ENCODE measurements at places on chromosomes 4 and X. TPM values are rescaled to one million over a fixed set of nuclear protein-coding genes. Genes with fewer than 3 reads are reported as not detected.

DNA sequence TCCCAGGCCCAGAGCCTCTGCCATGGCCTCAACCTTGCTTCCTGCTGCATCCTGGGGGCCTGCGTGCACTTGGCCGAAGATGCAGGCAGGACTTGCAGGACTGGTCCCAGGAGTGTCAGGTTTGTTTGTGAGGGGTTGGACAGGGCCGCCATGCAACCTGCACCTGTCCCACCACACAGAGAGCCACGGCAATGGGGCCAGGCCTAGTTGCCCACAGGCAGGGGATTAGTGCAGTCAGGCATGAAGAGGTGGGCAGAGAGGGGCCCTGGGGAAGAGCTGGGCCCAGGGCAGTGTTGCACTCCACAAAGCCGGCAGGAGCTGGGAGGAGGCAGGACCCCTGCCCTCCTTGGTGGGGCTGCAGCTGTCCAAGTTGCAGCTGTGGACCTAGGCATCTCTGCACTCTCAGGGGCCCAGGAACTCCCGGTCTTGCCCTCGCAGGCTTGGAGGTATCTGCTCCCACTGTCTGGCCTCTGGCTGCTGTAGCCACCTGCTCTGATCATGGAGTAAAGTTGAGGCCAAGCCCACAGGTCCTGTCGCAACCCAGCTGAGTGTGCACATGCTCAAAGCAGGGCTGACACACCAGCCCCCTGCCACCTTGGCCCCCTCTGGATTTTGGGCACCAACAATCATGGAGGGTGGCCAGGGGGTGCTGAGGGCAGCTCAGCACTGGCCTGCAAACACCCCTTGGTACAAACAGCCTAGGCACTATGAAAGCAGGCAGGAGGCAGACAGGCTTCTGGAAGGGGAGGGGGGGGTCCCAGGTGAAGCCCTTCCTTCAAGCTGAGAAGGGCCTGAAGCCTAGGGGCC, 190.4 kb upstream of the PCDH10 start:
- DNase-seq: no peak

GRCh38 chr4:68390205-68390935, 40.5 kb upstream of the YTHDC1 start:
- DNase-seq: no peak

GABRB1 gene
- total RNA-seq: not detected

FAM149A gene
- 1.2 TPM for total RNA-seq

Data from activated T-cell treated with anti-CD3 and anti-CD28 coated beads, Interleukin-2, amount 50 U/mL, for 4 hours (primary cell).